ENCODE measurements at places on chromosomes 3 and 15.

DNA sequence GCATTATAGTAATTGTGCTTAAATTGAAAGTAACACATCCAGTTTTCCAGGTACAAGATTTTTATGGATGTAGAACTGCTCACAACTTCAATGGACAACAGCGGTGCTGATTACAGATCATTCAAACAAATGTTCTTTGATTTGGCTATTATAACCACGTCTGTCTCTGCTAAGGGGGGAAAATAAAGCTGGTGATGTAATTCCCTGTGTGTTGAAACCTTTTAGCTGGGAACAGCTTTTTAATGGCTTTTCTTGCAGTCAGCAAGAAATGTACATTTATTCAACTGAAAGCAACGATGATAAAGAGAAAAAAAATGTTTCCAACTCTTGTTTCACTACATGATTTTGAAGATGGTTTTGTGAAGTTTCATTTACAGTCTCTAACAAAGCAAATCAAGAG lies 431.9 kb upstream of the AGTR1 start:
- no peak for DNase-seq

GRCh38 chr15:51759557-51760070 lies 8.2 kb downstream of the TMOD2 start:
- DNase-seq, result no peak

DNA sequence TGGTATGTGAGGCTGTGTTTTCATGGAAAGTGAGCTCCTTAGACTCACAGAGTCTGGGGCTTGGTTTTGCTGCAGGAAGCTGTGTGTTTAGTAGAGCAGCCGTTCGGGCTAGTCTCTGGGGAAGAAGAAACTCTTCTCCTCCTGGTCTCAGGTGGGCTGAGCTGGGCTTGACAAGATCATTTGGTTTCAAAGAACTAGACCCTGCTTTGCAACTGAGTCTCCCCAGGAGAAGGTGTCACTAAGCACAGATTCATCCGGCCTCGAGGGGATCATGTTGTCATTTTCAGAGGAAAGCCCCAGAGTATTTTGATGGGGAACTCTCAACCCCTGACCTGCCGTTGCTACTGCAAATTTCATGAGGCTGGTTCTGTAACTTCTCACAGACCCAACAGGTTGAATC lies 188.5 kb downstream of the FAM43A start:
- DNase-seq, result no peak

- DNase-seq, result no peak
These were observed 128.6 kb downstream of the TPRG1 start for GRCh38 chr3:189300345-189300744.

DNA sequence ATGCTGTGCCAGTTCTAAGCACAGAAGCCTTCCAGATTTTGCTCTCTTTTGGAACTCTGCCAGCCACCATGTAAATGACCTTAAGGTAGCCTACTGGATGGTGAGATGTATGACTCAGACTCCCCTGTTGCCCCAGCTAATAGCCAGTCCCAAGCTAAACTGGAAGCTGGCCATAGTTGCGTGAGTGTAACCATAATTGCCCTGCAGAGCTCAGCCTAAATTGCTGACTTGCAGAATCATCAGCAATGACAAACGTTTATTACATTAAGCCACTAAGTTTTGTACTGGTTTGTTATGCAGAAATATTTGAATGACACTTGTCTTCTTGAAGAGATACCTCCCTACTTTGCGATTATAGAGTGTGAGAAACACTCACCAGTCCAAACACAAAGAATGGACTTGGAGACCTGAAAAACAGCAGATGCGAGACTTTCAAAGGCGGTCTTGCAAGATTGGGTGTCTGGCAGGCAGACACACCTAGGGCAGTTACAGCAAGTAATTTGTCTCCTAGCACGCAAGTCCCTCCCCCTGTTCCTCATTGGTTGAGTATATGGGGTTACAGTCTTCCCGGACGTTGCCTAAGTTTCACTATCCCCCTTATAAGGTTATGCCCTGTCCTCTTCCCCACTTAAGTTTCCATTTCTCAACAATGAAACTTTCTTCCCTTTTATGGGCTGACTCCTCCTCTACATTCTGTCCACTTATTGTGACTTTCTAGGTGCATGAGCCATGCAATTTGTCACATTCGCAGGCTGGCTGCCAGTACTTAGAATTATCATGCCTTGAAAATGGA lies 83.6 kb upstream of the XCR1 start:
- no peak for DNase-seq

DNA sequence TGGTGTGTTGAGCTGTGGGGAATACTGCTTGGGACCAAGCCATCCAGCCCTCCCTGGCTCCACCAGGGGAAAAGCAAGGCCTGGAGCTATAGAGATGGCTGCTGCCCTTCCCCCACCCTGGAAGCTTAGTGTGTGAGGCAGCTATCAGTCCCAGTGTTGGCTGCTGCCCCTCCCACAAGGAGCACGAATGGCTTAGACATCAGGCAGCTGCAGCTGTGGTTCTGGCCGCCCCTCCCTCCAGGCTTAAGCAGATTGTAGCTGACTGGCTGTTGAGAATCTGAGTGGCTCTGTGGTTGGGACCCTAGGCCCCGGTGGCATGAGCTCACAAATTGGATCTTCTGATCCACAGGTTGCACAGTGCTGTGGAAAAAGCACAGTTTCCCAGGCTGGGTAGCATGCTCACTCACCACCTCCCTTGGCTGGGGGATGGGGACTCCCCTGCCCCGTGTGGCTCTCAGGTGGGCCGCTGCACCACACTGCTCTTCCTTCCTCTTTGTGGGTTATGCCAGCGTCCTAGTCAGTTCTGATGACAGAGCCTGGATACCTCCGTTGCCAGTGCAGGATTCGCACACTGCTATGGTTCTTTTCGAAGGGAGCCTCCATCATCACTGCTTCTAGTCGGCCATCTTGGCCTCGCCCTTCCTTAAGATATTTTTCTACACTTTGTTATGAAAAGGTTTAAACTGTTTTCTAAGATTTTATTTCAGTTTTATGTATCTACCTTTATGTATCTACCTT lies 21.2 kb upstream of the SUCNR1 start:
- no peak for DNase-seq
